ENCODE measurements at places on chromosomes 4 and X.

DNA sequence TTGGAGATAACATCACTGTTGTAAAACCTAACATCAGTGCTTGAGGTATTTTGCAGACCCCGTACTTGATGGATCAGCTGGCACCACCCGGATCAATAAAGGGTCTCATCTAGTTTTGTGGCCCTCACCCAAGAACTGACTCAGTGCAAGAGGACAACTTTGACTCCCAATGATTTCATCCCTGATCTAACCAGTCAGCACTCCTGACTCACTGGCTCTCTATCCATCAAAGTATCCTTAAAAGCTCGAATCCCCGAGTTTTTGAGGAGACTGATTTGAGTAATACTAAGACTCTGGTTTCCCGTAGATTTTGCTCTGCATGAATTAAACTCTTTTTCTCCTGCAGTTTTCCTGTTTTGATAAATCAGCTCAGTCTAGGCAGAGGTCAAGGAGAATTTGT lies 2498.1 kb downstream of the PCDH7 start:
- no peak for DNase-seq

GRCh38 chr4:76897536-76898384 lies at the start of gene SOWAHB:
Gene SOWAHB (minus strand): TSS chr4:76898144. CDS start chr4:76897849, 295 bp downstream.
- DNase-seq = peak; percentile 96

- DNase-seq = no peak
These were observed 12.9 kb downstream of the DCTD start for GRCh38 chr4:182904211-182904761.

DNA sequence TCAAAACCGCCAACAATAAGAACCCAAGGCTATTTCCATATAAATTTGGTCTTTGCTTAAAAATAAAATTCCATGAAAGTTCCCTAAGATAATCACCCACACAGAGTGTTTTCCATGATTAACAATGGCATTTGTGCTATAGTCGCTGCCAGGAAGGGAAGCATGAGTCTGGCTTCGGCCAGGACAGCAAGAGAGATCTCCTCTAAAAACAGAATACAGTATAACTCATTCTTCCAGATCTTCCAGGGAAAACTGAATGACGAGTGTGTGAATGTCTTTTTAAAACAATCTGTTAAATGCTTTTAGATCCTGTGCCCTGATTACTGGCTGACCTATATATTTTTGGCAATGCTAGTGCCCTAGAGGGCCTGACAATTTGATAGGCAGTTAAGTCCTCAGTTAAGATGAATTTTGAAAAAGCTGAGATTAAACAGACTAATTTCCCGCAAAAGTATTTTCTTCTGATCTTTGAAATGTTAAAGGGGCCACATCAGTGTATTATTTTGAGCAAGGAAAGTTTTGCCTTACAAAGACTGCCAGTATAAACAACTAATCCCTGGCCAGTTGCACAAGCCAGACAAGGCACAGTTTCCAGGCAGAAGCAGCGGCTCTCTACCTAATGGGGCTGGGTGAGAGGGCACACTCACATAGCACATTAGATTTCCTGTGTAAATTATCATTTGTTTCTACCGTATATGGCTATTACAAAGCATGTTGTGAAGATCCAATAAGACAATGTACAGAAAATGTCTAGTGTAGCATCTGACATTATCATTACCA lies 127.3 kb downstream of the DCHS2 start:
- DNase-seq = no peak

GRCh38 chrX:83771664-83772063 lies 89.3 kb upstream of the CYLC1 start:
- DNase-seq = no peak

DNA sequence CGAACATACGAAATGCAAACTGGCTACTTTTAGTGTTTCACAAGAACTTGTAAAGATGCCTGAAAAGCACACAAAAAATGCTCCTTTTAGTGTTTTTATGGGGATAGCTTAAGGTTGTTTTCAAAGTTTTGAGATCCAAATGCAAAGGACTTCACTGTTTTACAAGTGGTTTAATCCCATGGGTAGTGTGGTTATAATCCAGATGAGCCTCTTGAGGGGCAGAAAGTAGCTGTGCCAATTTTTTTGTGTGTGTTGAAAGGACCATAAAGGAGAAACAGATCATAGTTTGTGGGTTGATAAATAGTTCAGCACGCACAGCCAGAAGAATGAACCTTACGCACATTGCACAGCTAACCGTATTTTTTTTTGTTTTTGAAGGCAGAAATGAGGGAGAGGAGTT lies 126.9 kb upstream of the GIMD1 start:
- no peak for DNase-seq

DNA sequence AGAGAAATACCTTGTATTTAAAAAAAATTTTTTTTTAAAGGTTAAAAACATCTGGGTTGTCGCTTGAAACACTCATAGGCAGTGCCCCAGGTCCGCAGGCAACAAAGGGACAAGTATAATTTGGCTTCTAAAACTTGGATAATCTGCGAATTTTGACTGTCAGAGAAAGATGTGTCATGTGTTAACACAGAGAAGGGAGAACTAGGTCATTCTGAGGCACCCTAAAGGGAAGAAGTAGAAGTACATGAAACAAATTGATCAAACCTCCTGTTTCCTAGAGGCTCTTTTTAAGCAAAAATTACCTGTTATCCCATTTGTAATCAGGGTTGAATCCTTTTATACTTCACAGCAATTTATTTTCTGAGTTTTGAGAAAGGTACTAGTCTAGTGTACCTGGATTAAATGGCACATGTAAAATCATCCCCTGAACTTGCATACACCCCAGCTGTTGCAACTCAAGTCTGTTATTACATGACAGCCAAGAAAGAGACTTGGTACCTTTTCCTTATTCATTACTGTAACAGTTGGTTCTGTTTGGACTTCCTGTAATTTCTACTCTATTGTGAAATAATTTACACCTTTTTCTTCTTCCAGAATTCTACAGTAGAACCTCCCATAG lies 1.7 kb downstream of the SRD5A3 start:
- DNase-seq = no peak

DNA sequence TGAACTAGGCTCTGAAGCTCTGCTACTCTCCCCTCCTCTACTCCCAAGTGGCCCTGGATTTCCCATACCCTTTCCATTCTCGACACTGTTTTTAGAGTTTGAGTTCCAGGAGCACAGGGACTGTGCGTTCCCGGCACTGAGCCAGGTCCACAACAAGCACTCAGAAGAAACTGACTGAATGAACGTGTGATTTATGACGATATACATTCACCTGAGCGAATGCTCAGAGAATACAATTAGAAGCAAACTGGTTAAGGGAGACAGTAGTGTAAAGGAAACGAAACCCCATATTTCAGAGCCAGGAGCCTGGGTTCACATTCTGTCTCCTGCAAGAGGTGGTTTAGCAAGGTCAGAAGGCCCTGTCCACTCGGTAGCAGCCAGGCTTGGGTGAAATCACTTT lies 1.4 kb upstream of the KIAA0232 start:
- DNase-seq = peak; percentile 41

DNA sequence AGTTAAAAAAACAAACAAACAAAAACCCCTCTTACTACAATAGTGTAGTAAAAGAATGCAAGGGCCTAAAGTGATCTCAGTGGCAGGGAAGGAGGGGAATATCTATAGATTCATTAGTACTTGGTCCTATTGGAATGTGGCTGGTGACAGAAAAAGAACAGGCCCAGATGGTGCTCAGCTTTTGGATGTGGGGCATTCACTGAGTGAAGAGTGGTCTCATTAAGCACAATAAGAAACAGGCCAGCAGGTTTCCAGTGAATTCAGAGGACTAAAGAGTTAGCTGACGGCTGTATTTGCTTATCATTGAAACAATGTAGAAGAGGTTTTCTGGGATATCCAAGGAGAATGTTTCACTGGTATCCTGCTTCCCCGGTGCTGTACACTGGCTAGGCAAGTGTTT lies 243.8 kb upstream of the HHIP start:
- no peak for DNase-seq

GRCh38 chrX:99172958-99173357 lies 1237.1 kb downstream of the PCDH19 start:
- DNase-seq = no peak

GRCh38 chrX:129934952-129935351 lies 29.0 kb downstream of the UTP14A start:
- DNase-seq = no peak

DNA sequence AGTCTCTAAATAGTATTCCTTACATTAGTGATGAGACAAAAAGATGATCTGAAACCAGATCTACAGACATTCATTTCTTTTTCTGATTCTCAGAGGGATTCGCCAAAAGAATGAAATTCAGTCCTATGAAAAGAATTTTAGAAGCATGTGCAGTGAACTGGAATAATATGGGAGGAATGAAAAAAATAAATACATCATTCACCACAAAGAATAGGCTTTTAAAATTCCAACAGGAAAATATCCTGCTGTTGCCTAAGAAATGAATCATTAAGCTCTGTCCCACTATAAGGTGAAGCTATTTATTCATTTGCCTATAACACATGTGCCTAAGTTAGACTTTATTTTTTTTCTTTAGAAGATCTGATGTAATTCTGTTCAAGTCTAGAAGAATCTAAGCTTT lies 165.9 kb downstream of the IL15 start:
- DNase-seq = no peak

GRCh38 chr4:147029296-147029695 lies 83.6 kb upstream of the TTC29 start:
- no peak for DNase-seq

- DNase-seq = no peak
These were observed 162.9 kb upstream of the SPIN4 start for GRCh38 chrX:63513825-63514568.

DNA sequence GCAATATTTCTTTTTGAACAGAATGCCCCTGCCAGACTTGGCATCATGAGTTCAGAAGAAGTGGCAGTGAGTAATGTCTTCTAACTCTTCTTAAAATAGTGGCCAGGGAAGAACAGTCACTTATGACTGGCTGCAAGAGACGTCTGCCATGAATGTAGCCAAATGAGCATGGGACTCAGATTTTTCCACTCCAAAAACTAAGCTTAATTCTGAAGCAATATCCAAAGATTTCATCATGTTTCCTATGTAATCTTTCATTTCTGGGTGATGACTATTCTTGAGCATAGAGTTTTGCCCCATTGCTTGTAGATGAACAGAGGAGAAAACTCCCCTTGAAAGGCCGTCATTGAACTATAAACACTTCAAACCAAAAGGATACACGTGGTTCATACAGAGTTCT lies 11.8 kb downstream of the AMBN start:
- no peak for DNase-seq
